ENCODE measurements at places on chromosomes 3 and 15.

DNA sequence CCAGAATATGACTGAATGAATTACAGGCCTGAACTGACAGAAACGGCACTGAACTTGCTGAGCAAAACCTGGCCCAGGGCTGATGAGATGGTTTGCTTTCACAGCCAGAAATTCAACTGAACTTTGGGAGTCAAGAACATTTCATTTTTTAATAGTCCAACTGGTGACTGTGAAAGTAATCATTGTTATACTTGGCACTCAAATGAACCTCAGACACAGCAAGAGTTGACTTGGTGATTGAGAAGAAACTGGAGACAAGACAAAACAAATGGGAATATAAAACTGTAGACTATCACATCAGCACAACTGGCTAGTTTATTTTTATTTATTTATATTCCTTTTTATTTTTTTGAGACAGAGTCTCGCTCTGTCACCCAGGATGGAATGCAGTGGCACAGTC lies 858.9 kb upstream of the CFAP20DC start:
- no peak for DNase-seq

- no peak for DNase-seq
These were observed 41.2 kb downstream of the TIMP4 start for GRCh38 chr3:12117473-12117872.

- DNase-seq = no peak
These were observed 5.9 kb downstream of the RPUSD3 start for GRCh38 chr3:9837701-9838582.

DNA sequence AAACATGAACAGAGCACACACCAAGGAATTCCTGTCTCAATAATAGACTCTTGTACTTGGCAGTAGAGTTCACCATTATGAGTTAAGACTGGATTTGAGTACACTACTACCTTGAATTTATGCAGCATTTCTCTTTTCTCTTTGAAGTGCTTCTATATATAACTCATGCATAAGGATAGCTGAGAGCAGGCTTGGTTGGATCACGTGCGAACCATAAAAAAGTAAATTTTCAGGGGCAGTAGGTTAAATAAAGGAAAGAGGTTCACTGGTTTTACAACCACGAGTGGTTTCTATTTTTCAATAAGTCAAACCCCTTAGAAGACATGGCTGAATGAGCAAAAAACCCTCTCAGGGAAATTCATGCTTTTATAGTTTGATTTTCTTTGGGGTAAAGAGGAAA lies 28.6 kb upstream of the PDZRN3 start:
- DNase-seq = no peak

GRCh38 chr15:45648521-45649200 lies 13.8 kb downstream of the SQOR start:
- no peak for DNase-seq

DNA sequence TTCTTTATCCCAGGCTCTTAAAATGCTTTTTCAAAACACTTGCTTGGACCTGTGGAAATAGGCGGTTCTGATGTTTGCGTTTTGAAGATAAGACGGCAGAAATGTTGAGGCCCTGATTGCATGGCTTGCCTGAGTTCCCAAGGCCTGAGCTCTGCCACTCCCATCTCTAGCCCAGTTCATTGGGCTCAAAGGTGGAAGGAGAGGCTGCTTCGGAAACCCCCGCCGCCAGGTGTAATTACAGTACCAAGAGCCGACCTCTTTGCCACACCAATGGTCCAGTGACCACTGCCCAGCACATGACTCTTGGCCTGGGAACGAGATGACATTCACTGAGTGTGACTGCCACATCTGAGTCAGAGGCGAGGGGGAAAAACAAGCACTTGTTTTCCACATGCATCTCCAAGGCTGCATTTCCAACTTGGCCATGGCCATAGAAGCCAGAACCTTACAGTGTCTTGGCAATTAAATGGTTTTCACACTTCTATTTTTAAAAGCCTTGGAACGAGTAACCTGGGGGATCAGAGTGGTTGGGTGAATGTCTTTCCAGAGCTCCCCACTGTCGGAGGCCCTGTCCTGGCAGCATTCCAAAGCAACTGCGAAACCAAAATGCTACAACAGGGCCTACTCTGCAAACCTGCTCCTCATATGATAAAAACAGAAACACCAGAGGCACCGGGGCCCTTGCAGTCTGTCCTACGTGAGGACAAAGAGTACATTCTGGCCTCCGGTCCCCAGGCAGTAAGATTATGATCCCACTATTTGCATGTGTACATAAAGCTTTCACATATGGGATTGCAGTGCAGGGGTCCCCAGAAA lies 63.8 kb upstream of the CGNL1 start:
- no peak for DNase-seq

DNA sequence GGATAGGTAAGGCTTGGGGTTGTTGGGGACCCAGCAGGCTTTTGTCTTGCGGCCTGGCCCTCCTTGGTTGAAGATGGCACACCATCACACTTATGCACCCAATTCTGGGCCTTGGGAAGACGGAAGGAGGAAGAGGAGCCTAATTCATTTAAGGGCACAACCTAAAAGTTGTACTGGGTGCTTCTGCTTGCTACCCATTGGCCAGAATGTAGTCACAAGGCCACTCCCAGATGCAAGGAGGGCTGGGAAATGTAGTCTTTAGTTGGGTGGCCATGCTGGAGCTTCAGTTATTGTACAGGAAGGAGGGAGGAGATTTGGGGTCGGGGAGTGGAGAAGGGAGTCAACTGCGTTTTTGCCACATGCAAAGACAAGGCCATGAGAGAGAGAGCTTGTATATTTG lies 109.2 kb downstream of the TMEM266 start:
- peak; percentile 35 for DNase-seq

- no peak for DNase-seq
These were observed 153.8 kb downstream of the MTHFS start for GRCh38 chr15:79743032-79743431.

DNA sequence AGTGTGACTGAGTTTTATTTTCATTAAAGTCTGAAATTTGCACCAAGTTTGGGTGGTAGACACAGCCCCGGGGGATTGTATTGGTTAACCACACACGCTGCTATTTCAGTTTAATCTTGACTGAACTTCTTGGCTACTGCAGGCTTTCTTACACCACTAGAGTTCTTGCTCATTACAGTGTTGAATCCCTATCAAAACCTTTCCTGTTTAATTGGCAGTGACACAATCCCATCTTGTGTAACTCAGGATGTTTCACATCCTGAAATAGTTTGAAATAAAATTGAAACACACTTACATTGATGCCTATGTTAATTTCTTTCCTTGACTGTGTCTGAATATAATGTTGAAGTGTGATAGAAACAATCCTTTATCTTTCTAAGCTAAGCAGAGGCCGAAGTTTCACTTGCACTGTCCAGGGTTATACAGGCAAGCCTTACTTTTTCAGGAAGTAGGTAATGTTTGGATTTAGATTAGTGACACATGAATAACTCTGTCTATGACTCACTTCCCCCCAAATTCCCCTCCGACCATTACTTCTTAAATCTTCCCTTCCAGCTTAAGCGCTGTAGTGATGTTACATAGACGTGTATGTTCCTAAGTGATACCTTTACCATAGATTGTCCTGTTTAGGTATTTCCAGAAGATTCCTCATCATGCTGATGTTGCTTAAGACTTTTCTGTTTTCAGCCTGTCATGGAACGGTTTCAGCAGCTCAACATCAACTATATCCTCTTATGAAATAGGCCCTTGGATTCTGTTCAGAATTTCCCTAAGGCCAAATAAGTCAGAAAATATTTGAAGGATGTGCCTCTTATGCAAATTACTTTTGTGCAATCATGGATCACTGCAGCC lies 16.8 kb downstream of the ATG7 start:
- DNase-seq = peak; percentile 49

GRCh38 chr15:43329217-43329959 lies 985 bp downstream of the LCMT2 start:
- no peak for DNase-seq

DNA sequence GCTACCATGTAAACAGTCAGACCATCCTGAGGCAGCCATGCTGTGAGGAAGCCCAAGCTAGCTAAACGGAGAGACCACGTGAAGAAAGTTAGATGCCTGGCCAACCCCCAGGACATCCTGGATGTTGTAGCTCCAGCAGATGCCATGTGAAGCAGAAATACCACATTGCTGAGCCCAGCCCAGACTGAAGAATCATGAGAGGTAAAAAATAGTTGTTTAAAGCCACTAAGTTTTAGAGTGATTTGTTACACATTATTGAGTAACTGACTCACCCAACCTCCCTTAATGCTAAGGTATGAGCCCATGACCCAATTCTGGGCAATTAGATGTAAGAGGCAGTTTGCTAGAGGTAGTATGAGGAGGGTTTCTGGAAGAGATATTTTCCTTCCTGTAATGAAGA lies 200.5 kb downstream of the THRB start:
- no peak for DNase-seq

DNA sequence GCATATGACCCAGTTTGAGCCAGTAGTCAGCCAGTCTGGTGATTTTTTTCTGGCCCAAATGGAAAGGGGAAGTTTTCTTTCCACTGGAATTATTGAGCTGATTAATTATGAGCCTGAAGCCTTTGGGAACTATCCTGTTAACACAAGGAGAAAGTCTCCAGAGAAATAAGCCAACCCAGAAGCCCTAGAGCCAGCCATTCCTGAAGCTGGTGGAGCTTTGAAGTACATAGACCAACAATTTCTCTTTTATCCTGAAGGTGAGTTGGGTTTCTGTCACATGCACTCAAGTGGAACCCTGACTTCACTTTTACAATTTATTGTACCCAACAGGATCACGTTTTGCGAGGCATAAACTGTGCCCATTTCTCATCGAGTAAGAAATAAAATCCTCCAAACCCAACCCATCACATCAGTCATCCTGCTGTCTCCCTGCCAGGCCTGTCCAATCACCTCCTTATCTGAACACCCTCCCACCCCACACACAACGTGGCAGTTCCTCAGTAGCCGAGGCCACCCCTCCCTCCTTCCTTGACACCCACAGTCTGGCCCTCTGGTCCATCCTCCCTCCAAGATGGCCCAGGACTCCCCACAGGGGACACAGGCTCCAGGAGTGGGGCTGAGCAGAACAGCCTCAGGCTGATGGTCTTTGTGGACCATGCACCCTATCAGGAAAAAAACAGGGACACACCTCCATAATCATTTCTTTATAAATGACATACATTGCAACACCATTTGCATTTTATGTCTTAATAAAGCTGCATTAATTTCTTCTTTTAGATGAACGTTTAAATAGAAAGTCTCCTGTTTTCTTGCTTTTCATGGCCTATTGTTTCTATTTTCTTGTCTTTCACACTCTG lies 55.7 kb upstream of the GATA2 start:
- DNase-seq = no peak

GRCh38 chr3:188362405-188362831 lies 208.5 kb downstream of the LPP start:
- DNase-seq = no peak

- no peak for DNase-seq
These were observed 27.2 kb downstream of the AQR start for GRCh38 chr15:34942363-34942762.

GRCh38 chr3:61378311-61378710 lies 127.1 kb upstream of the FHIT start:
- DNase-seq = no peak

DNA sequence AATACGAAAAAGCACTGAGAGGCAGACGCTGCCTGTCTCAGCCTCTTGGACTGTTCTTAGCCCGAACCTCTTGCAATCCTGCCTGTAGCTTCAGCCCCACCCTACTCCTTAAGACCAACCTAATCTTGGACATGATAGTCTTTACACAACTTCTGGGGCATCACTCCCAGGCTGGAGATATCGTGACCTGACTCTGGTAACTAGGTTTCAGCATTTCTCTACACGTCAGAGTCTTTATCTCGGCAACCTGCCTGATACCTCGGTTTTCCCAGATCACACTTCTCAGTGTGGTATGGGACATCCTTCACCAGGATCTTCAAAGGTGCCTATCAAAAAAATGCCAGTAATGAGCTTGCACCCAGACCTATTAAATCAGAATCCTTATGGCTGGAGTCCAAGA lies 590.2 kb upstream of the KCNMB2 start:
- no peak for DNase-seq

DNA sequence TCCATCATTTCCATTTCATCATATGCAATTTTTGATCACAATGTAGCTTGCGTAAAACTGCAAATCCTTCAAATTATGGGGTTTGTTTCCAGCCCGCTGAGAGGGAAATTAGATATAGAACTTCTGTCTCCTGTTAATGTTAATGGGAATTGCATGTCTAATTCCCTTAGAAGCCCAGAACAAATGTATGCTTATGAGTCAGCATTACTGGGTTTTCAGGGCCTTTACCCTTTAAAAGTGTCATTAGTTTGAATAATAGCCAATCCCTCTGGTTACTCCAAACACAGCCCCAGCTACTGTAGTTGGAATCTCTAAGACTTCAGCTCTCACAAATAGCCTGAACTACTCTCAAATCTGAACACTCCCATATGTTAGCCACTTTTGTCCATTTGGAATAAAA lies 439.4 kb downstream of the C3orf38 start:
- DNase-seq = no peak

DNA sequence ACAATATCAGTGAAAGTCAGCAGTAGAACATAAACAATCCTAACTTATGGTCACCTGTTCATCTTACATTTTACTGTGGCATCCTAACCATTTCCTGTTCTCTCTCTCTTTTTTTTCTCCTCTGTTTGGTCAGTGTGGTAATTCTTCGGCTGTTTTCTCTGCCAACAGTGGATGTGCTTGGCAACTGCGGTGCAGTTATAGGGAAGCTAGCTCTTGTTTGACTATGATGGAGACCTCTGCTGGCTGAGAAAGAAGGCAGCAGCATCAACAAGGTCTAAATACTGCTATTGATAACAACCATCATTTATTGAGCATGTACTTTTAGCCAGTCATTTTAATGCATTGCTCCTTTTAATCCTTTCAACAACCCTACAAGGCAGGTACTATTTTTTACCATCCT lies 723 bp upstream of the DRD3 start:
- DNase-seq = peak; percentile 11

Data from germinal center (tissue), 1 donor.